ENCODE measurements at places on chromosomes 6 and 20.

- peak; percentile 66 for DNase-seq
Measured at GRCh38 chr6:25179051-25179778, 100.0 kb upstream of the CARMIL1 start.

DNA sequence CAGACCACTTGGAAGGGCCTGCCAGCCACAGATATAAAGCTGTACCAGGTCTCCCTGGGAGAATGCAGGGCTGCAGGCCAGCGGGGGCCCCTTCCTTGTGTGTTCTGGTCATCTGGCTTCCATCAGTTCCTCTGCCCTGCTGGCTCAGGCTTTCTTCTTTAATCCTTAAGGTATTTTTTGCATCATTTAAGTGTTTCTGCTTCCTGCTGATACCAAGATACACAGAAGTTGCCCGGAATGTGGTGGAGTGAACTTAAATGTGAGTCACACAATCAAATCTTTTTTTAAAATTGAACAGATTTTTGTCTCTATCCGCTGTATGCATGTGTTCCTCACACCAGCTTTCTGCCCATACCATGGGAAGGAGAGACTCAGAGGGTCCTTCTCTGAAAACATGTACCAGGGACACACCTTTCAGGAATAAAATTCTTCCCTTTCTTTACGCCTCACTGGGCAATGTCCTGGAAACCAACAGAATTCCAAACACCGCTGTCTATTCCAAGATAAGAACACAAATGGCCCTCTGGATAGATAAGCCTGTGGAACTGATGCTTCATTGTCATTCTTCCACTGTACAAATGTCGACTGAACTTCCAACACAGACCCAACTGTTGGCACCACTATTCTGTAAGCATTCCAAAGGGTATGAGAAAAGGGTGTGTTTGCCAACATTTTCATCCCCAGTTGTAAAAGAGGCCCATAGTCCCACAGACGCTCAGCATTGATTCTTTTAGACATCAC lies 206.2 kb upstream of the MYLIP start:
- no peak for DNase-seq

- no peak for DNase-seq
Measured at GRCh38 chr6:894274-894673, 201.3 kb upstream of the EXOC2 start.

GRCh38 chr6:117346142-117346930 lies 79.4 kb downstream of the ROS1 start:
- peak; percentile 17 for DNase-seq

- DNase-seq = no peak
Measured at GRCh38 chr6:85283436-85283835, 166.4 kb upstream of the NT5E start.

DNA sequence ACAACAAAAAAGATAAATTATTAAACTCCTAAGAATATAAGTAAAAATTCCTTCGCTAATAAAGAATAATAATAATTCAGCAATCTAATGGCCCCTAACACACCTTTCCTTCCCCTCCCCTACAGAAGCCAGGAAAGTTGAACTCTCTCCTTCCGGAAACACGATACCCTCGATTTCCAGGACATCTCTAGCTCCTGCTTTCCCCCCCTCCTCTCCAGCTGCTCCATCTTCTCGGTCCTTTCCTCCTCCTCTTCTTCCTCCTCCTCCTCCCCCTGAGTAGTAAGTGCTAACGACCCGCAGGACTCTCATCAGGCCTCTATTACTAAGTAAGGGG lies 603 bp downstream of the TASP1 start:
- no peak for DNase-seq

DNA sequence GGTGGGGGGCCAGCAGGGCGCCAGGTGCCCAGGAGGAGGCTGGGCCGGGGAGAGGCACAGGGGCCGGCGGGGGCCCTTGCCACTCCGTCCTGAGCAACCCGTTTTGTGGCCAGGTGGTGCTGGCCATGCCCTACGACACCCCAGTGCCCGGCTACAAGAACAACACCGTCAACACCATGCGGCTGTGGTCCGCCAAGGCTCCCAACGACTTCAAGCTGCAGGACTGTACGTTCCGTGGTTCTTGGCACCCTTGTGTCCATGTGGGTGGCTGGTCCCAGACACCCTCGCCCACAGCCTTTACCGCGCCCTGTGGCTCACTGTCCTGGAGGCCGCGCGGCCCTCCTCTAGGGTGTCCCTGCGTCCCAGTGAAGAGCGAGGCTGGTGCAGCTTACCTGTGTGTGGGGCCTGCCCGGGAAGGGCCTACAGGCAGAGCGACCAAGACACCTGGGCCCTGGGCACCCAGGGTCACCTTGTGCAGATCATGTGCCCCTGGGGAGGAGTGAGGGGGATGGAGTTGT lies 28.7 kb downstream of the PYGB start:
- no peak for DNase-seq

DNA sequence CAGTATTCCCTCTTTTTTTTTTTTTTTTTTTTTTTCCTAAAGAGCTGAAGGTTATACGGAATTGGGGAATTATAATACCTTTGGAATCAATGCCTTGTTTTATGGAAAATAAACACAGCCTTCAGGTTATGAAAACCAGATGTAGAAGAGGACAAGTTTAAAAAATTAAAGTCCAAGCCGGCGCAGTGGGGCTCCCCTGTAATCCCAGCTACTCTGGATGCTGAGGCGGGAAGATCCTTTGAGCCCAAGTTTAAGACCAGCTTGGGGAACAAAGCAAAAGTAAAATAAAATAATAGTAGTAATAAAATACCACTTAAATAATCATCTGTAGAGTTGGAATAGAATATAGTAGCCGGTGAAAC lies 57.3 kb downstream of the TRIM38 start:
- DNase-seq = no peak

DNA sequence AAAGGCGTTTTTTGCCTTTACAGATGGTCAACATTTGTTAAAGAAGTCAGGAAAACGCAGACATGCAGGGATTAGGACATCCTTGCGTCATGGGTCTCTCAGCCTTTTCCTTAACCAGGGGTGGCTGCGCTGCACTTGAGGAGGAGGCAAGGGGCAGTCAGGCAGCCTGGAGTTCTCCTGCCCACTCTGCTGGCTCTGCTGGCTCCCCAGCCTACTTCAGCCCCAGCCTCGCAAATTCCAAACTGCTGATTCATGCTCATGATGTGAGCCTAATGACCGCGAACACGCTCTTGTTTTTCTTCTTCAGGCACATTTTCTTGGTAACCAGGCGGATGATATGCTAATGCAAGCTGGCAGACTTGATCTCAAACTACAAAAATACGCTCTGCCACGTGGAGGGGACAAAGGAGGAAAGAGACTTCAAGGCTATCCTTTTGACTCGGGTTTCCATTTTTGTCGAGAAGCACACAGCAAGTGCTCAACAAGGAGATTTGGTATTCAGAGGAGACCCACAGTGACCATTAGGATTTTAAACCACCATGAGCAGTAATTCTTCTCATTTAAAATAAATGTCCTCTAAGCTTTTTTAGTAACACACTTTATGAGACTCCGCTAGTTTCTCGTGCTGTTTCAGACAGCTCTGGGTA lies 290.3 kb upstream of the STXBP5 start:
- peak; percentile 98 for DNase-seq

DNA sequence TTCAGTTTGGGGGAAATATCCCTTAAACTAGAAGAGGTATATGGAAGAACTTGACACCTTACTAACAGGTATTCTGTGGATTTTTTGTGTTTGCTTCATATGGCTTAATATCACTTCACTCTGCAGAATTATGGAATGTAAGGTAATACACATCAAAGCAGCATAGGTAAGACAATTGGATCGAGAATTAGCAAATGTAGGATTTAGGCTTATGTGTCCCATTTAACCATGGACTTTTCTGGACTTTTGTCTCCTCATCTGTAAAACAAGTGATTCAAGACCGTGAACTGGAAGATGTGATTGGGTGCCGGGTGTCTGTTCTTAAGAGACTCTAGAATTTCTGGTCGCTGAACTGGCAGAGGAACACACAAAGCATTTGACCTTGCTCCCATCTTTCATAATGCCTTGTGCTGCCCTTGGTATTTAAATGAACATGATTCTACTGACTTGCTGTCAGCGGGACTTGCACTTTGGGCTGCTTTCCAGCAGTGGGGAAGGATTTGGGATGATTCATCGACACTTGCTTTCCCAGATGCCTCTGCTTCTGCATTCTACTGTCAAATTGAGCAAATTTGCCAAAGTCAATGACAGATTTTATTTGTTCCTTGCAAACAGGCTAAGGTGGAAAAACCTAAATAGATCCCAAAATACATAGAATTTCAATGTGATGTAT lies 199.8 kb downstream of the PLCB1 start:
- DNase-seq = peak; percentile 72

DNA sequence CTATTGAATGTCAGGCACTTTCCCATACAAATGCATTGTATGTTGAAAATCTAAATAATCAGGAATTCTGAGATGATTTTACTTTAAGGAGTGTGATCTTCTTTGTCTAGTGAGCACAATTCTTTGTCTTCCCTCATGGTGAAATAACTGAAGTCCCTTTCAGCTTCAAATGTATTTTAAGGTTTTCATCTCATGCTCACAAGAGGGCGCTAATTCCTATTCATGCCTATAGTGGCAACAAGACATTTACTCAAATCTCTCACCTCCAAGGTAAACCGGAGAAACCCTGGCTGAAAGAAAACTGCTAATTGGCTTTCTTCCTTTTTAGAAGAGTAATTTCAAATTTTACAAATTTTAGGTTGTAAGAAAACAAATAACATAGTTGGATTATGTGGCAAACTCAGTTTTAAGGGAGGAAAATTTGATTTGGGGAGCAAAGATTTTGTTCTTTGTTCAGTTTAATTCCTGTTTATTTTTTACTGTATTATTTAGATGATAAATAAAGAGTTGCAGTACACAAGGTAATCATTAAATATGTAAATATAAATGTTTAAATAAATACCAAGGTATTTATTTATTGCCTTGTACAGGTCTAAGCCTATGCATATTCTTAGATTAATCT lies 69.1 kb downstream of the SLC35F1 start:
- peak; percentile 18 for DNase-seq

GRCh38 chr6:46967826-46968349 lies 46.1 kb upstream of the ADGRF5 start:
- no peak for DNase-seq

DNA sequence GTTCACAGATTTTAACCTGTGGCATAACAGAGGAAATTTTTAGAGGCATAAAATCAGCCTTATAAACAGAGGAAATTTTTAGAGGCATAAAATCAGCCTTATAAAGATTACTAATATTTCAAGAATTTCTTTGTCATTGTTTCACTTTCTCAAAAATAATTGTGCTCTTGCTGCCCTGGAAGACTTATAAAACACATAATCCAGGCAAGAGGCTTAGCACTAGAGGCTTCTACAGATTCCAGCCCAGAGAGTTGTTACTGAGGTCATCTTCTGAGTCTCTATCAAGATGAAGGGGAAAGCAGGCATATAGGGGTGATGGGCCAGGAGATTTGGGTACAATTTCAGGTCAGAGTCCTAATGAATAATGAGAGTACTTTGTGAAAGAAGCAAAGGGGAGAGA lies 85.7 kb downstream of the RFPL4B start:
- DNase-seq = peak; percentile 2

DNA sequence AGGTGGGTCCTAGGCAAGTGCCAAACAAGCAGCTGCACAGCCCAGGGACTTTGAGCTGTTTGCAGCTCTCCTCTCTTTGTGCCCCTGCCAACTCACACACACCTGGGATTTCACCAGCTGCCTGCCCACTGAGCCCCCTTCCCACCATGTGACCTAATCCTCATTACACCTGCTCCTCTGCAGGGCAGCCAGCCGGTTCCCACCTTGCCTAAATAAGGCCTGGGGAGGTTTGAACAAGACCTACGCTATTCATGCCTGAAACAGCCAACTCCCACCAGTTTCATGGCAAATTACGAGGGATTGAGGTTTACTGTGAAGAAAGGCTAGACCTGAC lies 92.6 kb upstream of the SOX4 start:
- no peak for DNase-seq

- DNase-seq = no peak
Measured at GRCh38 chr6:81734081-81734480, 18.4 kb downstream of the TENT5A start.

DNA sequence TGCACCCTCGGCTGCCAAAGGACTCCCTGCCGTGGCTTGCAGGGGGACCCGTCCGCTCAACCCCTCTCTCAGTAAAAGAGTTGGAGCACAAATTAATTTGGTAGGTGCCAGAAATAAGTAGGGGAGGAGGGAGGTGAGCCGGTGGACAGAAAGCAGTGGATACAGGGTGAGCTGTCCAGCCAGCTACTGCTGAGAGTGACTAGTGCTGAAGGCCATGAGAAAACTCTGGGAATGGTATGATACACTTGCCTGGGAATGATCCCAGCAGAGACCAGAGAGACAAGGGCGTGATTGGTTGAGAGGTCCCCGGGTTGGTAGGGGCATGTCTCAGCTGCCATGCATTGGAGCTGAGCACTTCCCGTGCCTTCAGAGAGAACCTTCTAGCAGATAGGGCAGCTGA lies 15.7 kb downstream of the FOXQ1 start:
- no peak for DNase-seq

DNA sequence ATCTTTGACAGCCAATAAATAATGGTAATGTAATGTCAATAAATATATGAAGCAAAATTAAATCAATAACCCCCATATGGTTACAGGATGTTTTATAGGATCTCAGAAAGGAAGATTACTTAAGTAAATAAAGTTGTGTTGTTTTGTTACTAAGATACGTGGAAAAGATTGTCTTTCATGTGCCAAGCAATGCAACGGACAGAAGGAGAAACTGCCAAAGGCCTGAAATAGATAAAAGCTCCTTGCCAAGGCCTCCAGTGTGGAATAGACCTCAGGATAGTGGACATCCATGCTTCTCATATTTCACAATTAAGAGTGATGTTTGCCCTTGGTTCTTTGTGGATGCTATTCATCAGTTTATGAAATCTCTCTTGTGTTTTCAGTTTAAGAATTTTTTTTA lies 16.4 kb upstream of the FNDC1 start:
- DNase-seq = no peak

GRCh38 chr20:59560588-59561227 lies 43.6 kb upstream of the PHACTR3 start:
- DNase-seq = no peak

DNA sequence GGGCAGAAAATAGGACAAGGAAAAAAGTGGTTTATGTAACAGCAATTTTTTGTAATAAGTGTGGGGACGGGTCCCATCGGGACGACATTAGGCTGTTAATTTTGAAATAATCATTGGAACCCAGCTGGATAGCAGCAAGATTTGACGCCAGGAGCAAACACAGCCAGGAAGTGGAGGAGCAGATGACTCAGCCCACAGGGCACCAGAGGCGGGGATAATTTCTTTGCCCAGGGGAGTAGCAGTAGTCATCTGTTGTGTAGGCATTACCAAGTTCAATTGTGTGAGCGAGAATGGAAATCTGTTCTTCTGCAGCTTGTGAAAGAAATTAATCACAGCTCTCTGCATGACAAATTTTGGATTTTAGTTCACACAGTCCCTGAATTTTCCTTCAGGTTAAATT lies 22.6 kb upstream of the RIN2 start:
- peak; percentile 93 for DNase-seq

DNA sequence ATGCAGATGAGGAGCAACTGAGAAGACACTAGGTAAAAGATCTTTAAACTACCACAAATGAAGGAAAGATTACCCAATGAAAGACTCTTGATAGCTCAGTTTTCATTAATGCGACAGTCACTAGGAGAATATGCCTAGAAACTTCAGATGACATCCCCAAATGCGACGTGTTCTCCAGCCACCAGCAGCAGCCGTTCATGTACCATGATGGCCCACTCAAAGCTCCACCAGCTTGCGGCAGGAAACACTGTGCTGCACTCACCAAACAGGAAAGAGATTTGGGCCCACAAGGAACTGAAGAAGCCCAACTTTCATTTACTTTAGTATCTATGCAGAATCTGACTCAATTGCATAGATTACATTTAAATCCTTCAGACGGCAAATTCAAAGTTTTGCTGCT lies 7.5 kb downstream of the DIDO1 start:
- no peak for DNase-seq

GRCh38 chr6:125255201-125255600 lies 46.6 kb downstream of the HDDC2 start:
- DNase-seq = peak; percentile 68

GRCh38 chr6:151448623-151449022 lies 3.3 kb downstream of the RMND1 start:
- DNase-seq = no peak
